WTC11 (cell line): ENCODE measurements at places on chromosomes 16 and 17.

DNA sequence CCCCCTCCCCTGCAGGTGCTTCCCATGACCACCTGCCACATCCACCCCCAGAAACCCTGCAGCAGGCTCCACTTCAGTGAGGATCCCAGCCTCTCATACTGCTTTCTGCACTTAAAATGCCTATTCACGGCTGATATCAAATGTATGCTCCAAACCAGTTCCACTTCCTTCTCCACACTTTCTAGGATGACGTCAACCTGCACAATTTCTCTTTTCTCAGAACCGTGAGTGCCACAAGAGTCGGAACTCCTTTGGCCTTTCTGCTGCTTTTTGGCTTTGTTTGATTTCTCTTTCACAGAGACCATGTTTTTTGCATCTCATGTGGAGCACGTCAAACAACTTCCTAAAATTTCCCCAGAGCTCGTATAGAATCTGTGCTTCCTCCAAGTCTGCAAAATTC is 378.8 kb upstream of the TNRC6C start:
- no peak for DNase-seq

DNA sequence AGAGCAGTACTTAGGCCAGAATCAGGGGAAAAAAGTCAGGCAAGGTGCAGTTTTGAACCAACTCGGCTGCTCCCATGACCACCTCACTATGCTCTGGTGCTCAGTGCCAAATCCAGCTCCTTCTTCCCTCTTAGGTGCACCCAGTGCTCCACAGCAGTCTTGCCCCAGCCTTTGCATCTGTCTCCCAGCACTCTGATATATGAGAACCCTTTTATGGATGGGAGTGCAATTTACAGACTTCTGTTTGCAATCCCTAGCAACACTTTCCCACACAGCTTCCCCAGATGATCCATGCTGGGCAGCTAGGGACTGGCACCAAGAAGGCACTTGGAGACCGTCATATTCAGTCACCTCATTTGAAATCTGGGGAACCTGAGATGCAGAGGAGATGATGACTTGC is 267.9 kb upstream of the CCL2 start:
- no peak for DNase-seq

DNA sequence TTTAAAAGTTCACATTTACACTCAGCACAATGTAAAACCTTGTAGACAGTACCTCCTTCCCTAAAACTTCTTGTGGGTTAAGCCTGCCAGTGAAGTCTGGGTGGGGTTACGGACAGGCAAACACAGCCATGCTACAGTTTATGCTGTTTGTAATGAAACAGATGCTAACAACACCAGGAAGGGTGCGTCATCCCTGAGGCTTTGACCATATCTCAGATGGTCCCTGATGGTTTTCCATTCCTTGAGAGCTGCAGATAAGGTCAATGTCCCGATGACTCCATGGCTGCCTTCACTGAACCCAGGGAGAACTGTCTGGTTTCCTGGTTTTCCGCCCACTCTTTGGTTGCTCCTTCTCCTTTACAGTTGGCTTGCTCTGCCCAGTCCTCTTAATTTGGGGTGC is 29.1 kb downstream of the GAS7 start:
- no peak for DNase-seq

- no peak for DNase-seq
Measured at GRCh38 chr16:86757704-86758040, 179.3 kb downstream of the FOXL1 start.

GRCh38 chr16:61295311-61295710 is 740.9 kb downstream of the CDH8 start:
- no peak for DNase-seq

GRCh38 chr16:66007717-66008116 is 358.8 kb upstream of the CDH5 start:
- DNase-seq = no peak

DNA sequence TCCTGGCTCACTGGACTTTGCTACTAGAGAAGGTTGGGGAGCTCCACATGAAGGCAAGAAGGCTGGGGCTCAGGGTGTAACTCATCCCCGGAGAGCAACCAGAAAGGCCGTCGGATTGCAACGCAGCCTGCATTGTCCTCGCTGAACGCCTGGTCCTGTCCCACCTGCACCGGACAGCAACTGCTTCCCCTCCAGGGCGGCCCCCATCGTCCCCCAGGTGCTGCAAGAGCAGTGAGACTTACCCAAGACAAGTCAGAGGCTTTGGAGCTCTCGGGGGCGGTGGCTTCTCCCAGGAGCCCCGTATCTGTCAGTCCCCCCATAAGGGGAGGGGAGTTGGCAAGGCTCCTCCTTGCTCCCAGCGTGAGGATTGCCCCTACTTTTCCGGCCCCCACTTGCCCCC is 18.4 kb downstream of the METRNL start:
- no peak for DNase-seq

DNA sequence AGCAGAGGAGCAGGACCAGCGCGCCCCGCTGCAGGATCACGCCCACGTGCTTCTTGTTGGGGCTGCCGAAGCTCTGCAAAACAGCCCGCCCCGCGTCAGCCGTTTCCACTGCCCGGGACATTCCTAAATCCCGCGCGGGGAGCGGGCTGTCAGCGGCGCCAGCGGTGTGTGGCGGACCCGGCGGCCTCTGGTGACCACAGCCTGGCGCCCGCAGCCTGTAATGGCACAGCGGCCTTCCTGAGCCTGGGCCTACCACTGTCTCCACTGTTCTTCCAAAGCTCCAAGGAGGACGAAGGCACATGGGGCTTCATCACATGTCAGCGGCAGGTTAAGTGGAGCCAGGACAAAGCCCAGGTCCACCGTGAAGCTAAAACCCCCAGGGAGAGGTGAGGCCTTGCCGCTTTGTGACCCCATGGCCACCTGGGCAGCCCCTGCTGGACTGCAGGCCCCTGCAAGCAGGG is 2.5 kb downstream of the SLC47A2 start:
- no peak for DNase-seq

GRCh38 chr16:56258508-56259424 is 67.5 kb downstream of the GNAO1 start:
- DNase-seq = no peak

- DNase-seq = no peak
Measured at GRCh38 chr16:27242868-27243590, 25.5 kb downstream of the NSMCE1 start.

- no peak for DNase-seq
Measured at GRCh38 chr17:18356624-18357023, 6.7 kb downstream of the SHMT1 start.

DNA sequence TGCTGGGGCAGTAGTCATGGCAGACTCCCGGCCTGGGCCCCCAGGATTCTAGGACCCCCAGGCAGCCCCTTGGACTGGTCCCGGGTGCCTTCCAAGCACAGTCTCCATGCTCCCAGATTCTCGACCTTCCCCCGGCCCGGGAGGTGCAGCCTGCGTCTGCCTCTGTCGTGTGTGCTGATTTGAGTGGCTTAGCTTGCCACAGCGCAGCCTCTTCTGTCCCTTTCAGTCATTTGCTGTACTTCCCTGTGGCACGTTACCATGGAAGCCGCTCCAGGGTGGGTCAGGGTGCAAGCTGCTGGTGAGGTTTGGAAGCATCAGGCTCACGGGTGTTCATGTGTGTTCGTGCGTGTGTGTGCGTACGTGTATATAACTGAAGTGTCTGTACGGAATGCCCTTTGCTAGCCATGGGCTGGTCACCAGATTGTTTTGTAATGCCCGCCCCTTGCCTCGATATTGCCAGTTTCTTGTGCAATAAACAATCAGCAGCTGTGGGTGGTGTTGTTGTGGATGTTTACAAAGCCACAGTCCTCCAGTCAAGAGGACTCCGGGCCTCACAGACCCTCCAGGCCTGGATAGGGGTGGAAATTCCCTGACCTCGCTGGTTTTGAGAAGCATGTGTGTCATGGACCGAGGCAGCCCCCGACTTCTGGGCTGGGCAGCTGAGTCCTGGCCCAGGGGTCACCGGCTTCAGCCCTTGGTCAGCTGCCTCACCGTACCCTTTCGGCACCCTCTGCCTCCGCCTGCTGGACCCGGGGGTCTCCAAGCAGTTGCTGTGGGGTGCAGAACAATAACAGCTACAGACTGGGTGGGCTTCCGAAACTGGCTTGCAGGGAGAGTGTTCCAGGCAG is 9.7 kb upstream of the CLEC18A start:
- no peak for DNase-seq

- no peak for DNase-seq
Measured at GRCh38 chr16:87496447-87496801, 3.6 kb upstream of the ZCCHC14 start.

DNA sequence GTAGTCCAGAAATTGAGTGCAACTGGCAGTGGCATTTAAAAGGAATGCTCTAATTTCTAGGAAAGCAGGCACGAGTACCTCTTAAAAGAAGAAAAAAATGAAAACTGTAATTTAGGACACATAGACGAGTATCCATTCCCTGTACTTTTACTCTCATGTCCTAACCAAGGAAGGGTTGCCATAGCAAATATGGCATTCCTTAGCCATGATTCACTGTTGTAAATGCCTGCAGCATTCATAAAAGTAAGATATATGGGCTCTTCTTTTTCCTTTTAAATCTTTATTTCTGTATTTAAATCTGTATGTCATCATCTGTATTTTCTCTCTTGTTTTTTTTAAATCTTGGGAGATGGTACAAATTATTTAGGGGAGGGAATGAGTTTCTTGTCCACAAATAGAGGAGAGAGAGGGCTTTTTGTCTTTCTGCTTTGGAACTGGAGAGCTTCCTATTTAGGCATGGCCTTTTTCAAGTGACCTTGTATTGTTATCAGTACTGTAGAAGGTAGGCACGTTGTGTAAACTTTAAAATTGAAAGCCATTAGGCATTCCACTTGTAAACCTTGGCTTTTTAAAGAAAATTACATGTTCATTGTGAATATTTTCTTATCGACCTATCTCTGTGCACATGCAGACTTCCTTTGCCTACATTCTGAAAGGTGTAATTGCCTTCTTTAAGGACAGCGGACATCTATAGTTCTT is 50.0 kb downstream of the TENT4B start:
- DNase-seq = no peak

GRCh38 chr16:48102083-48103008 is 53.4 kb downstream of the ABCC12 start:
- DNase-seq = no peak

DNA sequence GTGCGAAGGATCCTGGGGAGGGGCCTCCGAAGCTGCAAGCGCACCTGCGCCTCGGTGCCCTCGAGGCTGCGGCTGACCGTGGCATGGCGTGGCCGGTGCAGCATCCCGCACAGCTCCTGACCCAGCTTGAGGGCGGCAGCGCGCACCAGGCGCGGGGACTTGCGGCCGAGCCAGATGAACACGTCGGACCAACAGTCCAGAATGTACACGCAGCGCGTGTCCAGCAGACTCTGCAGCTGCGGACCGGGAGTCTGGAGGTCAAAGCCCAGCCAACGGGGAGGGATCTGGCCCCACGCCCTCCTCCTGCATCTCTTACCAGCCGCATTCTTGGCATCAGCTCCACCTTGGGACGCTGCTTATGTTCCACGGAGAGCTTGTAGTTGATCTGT is 10.9 kb downstream of the FLII start:
- no peak for DNase-seq

- DNase-seq = peak; percentile 55
Measured at GRCh38 chr17:79549141-79549915, 61.5 kb downstream of the RBFOX3 start.

DNA sequence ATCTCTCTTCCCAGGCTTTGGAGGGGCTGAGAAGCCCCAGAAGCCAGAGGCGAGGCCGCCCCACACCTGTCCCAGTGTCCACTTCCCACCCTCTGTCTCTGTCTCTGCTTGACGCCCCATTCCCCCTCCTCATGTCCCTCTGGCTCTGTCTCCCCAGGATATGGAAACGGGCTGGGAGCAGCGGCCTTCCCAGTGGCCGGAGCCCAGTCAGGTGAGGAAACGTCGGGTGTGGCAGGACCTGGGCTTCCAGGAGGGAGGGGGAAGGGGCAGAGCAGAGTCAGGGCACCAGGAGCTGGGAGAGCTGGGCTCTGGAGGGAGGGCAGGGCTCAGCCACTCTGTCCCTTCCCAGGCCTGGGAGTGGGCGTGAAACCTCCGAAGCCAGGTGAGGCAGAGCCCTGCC is 10.6 kb upstream of the PKMYT1 start:
- DNase-seq = no peak

- DNase-seq = no peak
Measured at GRCh38 chr16:29824589-29825144, 4.4 kb downstream of the MVP start.

- DNase-seq = no peak
Measured at GRCh38 chr17:40091691-40092397, 8.5 kb downstream of the NR1D1 start.

DNA sequence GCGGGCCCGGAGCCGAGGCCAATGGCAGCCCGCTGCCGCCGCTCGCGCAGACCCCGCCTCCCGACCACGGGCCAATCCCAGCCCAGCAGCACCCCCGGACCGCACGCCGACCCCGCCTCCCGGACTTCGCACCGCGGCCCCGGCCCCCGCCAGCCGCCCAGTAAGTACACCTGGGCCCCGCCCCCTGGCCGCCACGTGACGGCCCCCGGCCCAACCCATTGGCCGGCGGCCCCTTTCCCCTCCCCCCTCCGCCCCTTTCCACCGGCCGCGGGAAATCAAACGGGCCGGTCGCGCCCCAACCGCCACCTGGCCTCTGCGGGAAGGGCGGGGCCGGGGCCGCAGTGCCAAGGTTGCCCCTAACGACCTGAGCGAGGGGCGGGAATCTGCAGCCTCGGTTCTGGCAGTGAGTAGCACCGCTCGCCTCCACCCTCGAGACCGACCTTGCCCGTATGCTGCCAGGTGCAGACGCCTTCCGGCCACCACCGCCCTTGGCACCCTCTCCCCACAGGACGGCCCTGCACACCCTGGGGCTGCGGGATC is at the start of gene YBX2:
YBX2 (minus strand) TSS at position 26 of the 540 bp plus-strand sequence. CDS start 139 bp downstream, outside the sequence.
- DNase-seq = peak; percentile 99

DNA sequence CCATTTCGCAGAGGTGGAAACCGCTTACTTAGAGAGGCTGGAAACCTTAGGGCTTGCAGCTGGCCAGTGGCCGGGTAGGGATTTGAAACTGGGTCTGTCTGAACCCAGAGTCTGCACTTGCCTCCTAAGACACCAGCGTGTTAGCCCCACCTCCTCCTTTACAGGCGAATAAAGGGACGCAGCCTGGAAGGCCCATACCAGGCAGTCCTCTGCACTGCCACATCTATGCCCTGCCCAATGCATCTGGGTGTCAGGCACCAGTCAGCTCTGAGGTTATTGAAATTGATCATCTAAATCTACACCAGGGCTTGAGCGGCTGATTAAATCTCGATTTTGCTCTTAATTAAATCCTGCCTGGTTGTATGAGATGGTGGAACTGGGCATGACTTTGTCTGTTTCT is 19.9 kb upstream of the NAGS start:
- DNase-seq = peak; percentile 27

GRCh38 chr17:16913463-16913862 is 58.5 kb downstream of the TNFRSF13B start:
- DNase-seq = no peak

- DNase-seq = no peak
Measured at GRCh38 chr16:52465711-52466267, 81.2 kb downstream of the TOX3 start.

DNA sequence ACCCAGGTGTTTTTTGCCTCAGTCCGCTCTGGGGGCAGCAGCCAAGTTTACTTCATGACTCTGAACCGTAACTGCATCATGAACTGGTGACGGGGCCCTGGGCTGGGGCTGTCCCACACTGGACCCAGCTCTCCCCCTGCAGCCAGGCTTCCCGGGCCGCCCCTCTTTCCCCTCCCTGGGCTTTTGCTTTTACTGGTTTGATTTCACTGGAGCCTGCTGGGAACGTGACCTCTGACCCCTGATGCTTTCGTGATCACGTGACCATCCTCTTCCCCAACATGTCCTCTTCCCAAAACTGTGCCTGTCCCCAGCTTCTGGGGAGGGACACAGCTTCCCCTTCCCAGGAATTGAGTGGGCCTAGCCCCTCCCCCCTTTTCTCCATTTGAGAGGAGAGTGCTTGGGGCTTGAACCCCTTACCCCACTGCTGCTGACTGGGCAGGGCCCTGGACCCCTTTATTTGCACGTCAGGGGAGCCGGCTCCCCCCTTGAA is 2.1 kb upstream of the C17orf107 start:
- no peak for DNase-seq
